ENCODE measurements at places on chromosomes 5 and 9.
A peak's percentile ranks its signal among the peaks of the same experiment; 100 is the strongest.

DNA sequence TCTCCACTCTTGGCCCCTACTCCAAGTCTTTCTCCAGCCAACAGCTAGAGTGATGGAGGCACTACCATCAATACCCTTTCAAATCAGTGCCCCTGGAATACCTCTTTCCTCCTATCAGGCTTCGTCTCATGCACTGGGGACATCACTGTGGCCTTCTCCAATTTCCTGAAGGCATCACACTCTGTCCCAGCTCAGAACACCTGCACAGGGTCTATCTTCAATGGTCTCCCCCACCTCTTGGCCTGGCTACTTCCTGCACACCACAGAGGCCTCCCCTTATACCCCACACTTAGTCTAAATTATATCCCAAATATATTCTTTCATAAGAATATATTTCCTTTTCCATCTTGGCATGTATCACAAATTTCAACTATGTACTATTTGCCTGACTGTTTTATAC is 34.5 kb downstream of the ECPAS start:
- no peak for DNase-seq

- DNase-seq = no peak
Measured at GRCh38 chr9:103041961-103042360, 46.8 kb downstream of the CYLC2 start.

GRCh38 chr5:127667926-127668325 is 19.0 kb downstream of the CTXN3 start:
- DNase-seq = no peak

DNA sequence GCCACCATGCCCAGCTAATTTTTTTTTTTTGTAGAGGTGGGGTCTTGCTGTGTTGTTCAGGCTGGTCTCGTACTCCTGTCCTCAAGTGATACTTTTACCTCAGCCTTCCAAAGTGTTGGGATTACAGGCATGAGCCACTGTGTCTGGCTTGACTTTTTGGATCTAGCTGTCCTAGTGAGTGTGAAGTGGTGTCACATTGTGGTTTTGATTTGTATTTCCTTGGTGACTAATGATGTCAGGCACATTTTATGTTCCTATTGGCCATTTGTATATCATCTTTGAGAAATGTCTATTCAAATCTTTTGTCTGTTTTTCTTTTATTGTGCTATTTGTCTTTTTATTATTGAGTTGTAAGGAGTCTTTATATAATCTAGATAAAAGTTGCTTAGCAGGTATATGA is 53.5 kb upstream of the MCCC2 start:
- no peak for DNase-seq

- peak; percentile 63 for DNase-seq
Measured at GRCh38 chr5:153714798-153715197, 224.3 kb downstream of the GRIA1 start.

- DNase-seq = no peak
Measured at GRCh38 chr9:16475257-16475656, 395.2 kb downstream of the BNC2 start.

DNA sequence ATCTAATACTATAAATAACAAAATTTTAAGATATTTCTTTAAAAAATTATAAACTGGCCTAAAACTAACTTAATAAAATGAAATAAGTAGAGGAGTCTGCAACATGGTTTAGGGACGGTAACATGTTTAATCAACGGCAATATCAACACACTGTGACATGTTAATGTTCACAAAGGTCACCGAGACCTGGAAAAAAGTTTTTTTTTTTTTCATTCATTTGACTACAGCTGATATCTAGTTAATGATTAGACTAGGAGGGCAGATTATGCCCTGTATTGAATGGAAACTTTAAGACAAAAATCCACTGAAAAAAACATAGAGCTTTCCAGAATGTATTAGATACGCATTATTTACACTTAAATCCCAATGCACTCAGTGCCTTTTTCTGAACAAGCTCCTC is 67.0 kb upstream of the CDK5RAP2 start:
- DNase-seq = no peak

GRCh38 chr5:89524785-89525184 is 641.8 kb upstream of the MEF2C start:
- DNase-seq = no peak

DNA sequence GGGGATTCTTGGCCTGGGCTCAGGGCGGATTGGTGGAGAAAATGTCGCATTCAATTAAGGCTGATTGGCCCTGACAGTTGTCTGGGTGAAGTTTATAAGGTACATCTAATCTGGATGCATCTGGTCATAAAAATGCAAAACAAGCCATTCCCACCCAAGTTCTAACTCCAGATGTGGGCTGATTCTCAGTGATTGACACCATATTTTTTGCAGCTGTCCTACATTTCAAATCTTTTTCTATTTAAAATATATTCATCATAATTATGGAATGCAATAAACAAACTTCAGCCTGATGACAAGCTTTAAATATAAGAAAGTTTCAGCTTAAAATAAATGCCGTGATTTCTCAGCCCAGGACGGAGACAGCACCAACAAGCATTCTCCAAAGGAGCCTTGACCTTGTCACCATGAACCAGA is 146.4 kb upstream of the SMIM23 start:
- no peak for DNase-seq

- DNase-seq = no peak
Measured at GRCh38 chr9:84340535-84340934, at the start of gene SLC28A3. TSS of gene SLC28A3 (minus strand) at chr9:84340758. CDS start at chr9:84340633, 125 bp downstream.

GRCh38 chr9:90419221-90419851 is 223.3 kb downstream of the DIRAS2 start:
- DNase-seq = no peak

GRCh38 chr5:171579976-171580411 is 160.5 kb downstream of the FGF18 start:
- DNase-seq = peak; percentile 49

DNA sequence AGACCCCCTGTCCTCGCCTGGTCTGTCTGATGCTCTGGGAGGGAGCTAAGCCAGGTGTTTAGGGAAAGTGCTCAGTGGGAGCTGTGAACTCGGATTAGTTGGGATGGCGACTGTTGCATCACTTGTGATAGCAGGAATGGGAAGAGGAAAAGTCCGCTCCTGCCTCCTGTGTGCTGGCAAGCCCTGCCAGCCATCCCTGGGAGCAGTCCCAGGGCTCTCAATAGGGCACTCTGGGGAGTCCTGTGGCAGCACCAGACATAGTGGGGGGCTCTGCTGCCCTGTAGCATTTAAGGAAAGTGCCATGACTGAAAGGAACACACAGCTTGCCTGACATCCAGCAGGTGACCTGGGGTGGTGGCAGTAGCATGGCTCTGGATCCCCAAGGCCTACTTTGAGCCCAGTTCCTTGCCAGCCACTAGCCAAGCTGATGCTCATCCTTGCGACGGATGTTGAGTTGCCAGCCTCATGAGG is 81.5 kb downstream of the AMBP start:
- DNase-seq = no peak

DNA sequence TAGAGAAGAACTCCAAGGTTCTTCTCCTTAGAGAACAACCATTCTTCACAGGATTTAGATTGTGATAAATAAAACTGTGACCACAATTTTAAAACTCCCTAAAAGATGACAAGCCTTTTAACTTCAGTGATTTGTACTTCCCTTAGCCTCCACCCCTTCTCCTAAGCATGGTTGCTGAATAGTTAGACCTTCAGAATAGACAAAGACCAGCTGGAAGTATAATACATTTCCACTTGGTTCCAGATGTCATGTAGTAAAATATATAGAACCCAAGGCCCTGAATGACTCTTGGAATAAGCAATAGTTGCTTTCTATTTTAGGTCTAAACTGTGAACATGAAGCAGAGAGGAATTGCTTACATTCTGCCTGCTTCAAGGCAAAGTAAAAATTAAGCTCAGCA is 208.7 kb downstream of the ARRDC3 start:
- DNase-seq = no peak

GRCh38 chr9:69822116-69822750 is 1.6 kb downstream of the CFAP95 start:
- peak; percentile 56 for DNase-seq

DNA sequence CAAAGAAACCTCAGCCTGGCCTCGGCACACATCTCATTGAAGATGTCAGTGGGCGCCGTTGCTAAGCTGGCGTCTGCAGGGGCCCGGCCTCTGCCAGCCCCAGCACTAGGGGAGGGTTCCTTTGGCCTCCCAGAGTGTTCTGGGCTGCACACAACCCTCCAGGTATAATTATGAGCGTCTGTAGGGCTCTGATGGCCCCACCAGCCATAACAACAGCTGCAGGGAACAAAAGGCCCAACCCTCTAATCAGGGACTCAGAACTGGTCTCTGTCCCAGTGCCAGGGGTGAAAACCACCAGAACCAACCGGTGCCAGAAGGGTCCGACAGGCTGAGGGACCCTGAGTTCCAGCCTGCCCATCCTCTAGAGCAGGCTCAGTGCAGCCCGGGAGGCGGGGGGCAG is 39.5 kb upstream of the SLC12A7 start:
- no peak for DNase-seq

DNA sequence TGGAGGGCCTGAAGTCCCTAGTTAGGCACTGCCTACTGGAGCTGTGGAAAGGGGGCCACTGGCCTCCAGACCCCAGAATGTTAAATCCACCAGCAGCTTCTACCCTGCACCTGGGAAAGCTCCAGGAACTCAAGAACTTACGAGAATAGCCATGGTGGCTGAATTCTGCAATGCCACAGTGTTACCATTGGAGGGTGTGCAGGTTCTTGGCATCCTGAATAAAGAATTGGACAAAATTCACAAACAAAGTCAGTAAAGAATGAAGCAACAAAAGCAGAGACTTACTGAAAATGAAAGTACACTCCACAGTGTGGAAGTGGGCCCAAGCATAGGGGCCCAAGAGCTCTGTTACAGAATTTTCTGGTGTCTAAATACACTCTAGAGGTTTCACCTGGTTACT is 107.0 kb downstream of the PRDM9 start:
- no peak for DNase-seq

DNA sequence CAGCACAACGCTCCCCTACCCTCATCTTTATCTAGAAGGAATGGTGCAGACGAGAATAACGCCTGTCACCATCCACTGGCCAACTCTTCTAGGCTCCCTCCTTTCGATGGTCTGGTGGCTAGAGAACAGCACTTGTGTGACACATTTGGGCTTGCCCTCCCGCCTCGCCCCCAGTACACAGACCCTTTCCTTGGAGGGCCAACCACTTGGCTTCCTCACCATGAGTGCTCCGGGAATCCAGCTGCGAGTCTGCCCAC is 1.4 kb downstream of the GNAQ start:
- DNase-seq = no peak

DNA sequence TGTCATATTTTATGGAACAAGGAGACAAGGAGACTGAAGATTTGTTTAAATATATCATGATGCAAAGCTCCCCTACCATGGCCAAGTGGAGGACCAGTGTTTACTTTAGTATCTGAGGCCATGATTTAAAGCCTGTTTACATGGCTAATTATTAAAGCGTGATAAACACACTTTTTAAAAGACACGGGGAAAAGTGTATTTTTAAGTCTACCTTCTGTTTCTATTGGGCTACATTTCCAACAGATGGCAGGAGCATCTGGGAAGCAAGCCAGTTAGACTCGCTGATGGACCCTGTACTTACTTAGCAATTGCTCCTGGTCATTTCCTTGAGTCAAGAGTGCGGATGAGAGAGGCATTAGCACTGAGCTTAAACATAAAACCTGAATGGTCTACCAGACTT is 480.3 kb upstream of the SEMA6A start:
- no peak for DNase-seq

DNA sequence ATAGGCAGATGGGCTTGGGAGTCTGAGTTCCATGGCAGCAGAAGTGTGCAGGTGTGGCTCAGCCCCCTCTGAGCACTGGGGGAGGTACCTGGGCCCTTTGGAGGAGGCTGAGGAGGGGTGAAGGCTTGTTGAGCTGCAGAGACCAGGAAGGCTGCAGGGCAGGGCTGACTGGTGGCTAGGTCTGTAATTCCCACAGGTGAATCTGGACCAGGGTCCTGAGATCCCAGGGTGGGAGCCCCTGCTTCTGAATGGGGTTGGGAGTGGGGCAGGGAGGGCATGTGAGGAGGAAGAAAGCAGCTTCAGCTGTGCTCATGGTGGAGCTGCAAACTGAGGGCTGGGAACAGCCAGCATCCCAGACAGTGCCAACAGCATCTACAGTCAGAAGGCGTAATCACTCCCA is 111.1 kb downstream of the CACNA1B start:
- no peak for DNase-seq

GRCh38 chr9:132592451-132592850 is 10.0 kb downstream of the BARHL1 start:
- DNase-seq = no peak

- no peak for DNase-seq
Measured at GRCh38 chr5:160198146-160198545, 31.2 kb upstream of the FABP6 start.

DNA sequence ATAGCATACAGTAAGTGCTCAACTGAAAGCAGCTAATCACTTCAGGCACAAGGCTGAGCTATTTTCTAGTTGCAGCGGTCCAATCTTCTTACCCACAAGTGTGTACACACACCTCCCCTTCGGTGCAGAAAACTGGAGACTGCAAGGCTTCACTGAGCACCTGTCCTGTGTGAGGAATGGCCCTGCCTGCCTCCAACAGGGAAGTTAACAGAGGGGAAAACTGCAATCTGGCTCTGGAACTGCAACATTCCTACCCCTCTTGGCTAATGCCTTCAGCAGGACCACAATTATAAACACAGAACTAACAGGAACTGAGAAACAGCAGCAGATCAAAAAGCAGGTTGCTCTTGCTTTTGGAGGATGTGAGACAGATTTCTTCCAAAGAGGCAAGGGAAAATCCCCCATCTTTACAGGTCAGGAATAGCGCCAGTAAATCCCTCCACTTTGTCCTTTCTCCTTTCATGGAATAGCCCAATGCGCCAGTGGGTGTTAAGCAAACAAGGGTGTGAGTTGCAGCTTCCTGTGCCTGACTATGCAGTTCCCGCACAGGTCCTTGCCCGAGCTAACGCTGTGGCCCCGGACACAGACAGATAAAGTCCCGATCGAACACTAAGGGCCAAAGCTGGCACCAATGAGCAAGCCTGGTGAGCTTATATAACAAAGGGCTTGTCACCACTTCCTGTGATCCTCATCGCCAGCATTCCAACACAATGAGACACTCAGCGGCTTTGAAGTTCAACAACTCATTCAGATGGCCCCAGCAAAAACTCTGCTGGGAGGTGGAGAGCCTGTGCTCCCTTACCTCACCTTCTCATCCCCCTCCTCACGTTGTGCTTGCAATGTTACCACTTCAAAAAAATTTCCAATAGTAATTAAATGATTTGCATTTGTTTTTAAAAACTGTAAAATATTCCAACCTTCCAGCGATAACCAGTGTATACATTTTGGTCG is 21.5 kb downstream of the SHB start:
- DNase-seq = peak; percentile 93

DNA sequence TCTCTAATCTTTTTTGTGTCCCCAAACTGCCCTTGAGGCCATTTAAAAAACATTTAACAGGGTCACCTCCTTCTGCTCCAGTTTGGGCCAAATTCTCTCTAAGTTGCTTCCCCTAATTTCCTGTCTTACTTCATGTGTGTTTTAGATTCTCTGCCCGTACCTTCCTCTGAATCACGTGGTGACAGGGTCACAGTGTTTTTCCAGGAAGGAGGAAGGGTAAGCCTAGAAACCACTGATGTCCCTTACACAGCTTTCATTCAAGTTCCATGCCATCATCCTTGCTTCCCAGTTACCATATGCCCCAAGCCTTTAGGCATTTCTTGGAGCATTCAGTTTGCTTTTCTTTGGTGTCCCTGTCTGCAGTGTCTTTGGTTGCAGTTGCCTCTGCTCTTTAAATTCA is 42.4 kb upstream of the MACIR start:
- DNase-seq = no peak

- DNase-seq = peak; percentile 58
Measured at GRCh38 chr9:70639853-70640814, 225.7 kb upstream of the KLF9 start.
